ENCODE measurements at places on chromosomes 2 and 18. TPM values are rescaled to one million over a fixed set of nuclear protein-coding genes. Genes with fewer than 3 reads are reported as not detected.
A peak's percentile ranks its signal among the peaks of the same experiment; 100 is the strongest.

TRIB2 gene
- total RNA-seq: 63.4 TPM

DNA sequence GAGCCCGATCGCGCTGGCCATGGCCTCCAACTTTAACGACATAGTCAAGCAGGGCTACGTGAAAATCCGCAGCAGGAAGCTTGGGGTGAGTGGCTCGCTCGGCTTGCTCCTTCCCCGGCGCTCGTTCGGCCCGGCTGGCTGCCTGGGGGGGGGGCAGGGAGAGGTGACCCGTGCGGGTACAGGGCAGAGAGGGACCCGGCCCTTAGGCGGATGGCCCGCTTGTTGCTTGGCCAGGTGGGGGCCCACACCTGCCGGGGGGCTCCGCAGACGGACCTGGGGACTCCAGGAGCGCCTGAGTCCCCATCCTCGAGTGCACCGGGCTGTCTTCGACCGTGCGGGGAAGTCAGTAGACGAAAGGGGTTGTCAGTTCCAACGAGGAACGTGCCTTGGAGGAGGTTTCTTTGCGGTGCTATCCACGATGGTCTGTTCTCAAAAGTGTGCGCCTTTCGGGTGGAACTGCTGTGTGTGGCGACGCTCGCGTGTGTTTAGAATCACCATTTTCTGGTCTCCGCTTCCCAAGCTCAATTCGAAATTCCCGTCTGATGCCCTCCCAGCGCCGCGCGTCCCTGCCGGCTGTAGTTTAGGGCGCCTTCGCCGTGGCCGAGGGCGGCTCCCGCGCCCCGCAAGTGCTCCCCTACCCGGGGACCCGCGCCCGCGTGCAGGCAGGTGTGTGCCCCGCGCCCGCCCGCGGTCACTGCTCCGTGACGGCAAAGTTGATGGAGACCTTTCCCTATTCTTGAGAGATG, 711 bp downstream of the DOK6 start:
- no peaks in the 10 kb centered on the region for H3K4me1 ChIP-seq
- peak; percentile 49 for DNase-seq
- no peak overlapping the region for H3K27ac ChIP-seq
- H3K4me3 ChIP-seq: peak overlapping the region; percentile 46
- no peaks in the 10 kb centered on the region for H3K27me3 ChIP-seq

GRCh38 chr2:60554646-60555065, 1.2 kb upstream of the BCL11A start:
- H3K4me1 ChIP-seq: no peaks in the 10 kb centered on the region
- H3K4me3 ChIP-seq: peak overlapping the region; percentile 58
- H3K27ac ChIP-seq: no peak overlapping the region
- H3K27me3 ChIP-seq: no peaks in the 10 kb centered on the region
- no peak for DNase-seq

ZFP36L2 gene
- 180 TPM for total RNA-seq

DNA sequence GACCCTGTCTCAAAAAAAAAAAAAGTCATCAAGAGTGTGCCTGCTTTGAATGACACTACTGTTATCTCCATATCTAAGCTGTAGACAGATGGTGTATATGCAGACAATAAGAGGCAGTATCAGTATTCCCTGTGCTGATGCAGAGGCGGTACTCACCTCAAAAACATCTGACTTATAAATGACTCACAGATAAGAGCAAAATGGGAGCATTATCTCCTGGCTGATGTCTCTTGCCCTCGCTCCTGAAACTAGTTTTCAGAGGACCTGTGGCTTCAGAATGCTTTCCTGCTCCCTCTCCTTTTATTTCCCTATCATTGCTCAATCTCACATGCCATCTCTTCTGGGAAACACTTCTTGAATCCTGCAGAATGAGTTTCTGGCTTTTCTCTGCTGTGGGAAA, 289.6 kb downstream of the PTPRM start:
- no peaks in the 10 kb centered on the region for H3K36me3 ChIP-seq
- H3K27me3 ChIP-seq: no peaks in the 10 kb centered on the region
- no peaks in the 10 kb centered on the region for H3K4me1 ChIP-seq
- H3K4me3 ChIP-seq: no peak overlapping the region

KCNJ3 gene
- total RNA-seq: 5.1 TPM

ZC3H6 gene
- total RNA-seq: 18.2 TPM
